ENCODE measurements at places on chromosomes 2 and 18.

DNA sequence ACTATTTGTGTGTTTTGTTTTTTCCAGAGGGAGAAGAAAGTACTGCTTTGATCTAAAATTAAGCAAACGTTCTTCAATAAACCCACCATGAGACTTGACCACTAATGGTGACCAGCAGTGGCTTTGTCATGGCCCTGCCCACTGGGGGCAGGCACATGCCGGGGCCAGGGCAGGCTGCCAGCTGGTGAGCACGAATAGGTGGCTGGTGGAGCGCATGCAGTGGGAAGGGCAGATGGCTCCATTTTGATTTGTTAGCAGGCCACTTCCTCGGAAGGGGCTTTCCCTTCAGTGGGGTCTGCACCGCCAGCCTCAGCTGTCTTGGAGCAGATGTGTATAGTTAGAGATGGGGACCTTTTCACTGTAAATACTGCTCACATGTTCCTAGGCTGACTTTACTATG is 277.1 kb downstream of the SOX11 start:
- no peak for DNase-seq

DNA sequence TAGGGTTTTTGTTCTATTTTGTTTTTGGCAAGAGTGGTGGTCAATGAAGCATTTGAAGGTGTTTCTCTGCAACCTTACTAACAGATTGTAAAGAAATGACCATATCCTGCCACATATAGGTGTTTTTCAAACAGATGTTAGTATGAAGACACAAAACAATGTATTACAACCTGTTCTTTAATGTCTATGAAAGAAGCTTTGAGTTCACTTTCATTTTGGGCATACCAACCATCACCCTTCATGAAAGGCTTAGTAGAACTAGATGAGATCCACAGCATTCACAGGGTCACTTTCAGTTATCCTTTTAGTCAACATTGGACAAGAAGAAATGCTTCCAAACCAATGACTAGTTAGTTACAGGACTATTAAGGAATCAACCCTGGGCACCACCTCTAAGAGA is 95.1 kb downstream of the EHBP1 start:
- DNase-seq: no peak

DNA sequence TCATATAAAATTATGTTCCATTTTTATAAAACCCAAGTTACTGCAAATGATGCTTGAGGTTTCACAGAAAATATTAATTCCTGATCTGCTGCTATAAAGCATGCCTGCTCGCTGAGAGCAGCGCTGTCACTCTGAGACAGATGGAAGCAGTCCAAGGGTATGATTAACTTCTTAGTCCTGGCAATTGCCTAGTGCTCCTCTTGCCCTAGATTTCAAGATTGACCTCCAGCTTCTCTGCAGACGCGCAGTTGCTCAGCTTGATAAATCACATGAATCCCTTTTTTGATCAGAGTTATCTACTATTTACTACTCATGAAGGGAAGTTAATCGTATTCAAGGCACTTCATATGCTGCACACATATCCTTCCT is 154.6 kb upstream of the REV1 start:
- DNase-seq: no peak

- no peak for DNase-seq
Observed at GRCh38 chr2:232325324-232326273, 53.0 kb upstream of the ALPP start.

GRCh38 chr2:26068602-26069298 is 34.9 kb downstream of the RAB10 start:
- no peak for DNase-seq

DNA sequence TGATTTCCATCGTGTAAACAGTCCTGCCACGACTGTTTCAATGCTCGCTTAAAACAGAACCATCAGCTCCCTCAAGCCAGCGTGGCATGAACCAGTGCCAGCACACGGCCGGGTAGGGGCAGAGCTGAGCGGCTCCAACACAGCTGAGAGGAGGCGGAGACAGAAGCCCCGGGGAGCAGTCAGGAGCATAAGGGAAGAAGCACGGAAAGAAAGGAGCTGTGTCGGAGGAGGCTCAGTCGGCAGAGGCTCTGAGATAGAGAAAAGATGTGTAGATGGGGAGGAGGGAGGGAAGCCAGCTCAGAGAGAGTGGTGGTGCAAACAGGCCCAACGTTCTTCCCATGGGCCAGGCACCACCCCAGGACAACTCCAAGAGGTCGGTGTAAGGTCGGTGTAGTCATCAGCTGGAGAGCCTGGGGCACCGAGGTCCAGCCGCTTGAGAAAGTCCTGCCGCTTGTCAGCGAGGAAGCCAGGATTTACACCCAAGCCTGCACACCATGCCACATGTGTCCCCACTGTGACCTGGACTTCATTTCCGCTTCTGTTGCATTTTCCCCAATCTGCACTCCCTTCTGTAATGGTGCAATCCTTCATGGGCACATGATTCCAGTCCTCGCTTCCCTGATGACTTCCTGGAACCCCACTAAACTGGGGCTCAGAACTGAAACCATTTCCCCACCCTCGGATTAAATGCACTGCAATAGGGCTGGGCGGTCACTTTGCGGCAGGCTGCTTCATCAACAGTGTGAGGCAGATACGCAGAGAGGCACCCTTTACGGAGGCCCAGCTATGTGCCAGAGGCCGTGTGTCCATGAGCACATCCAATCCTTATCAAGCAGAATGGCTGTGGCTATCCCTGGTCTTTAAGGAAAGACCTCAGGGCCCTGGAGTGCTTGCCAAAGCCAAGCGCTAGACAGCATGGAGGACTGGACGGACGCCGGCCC is 43.5 kb downstream of the CYP27C1 start:
- DNase-seq: no peak

- no peak for DNase-seq
Observed at GRCh38 chr2:10654069-10654468, 35.7 kb downstream of the NOL10 start.

DNA sequence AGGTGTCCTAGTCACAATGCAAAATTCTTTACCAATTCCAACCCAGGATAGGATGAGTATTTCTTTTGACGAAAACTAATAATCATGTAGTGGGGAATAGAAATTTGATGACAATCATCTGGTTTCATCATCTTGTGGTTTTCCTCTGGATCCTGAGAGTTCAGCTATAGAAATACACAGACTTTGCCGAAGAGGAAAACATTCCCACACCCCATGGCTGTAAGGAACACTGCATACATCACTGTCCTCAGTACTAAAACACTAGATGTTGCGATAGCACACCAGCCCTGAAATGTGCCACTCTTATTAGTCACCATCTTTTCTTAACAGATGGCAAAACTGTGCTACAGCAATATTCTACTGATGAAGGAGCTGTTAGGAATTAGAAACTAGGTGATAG is 29.4 kb downstream of the CERKL start:
- DNase-seq: no peak

- no peak for DNase-seq
Observed at GRCh38 chr2:138271467-138271866, 230.1 kb upstream of the SPOPL start.
